ENCODE measurements at places on chromosomes 1 and 21.

DNA sequence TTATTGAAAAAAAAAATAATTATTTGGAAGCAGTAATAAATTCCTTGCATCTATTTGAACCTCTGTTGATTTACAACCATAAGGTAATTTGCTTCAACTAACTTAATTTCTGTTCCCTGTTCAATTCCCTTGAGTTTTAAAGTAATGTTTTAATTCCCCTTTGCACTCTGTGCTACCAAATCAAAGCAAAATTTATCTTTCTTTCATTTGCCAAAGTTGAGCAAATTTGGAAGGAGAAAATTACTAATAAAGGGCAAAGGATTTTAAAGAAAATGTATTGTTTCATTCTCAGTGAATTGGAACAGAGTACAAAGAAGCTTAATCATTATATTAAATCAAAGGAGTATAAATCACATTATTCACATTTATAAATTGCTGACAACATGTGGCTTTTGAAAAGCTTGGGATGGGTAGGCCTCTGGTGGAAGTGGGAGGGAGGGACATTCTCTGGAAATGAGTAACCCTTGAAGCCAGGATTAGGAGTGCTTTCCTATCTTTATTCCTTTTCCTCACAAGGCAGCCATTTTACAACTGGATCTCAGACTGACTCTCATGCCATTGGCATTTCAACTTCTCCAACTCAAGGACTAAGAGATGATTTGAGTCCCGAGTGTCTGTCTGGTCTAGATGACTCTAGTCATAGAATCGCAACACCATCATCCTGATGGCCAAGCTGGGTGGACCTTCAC is 331.6 kb upstream of the DUSP10 start:
- no peak for DNase-seq

GRCh38 chr1:9671377-9672140 is 20.0 kb downstream of the PIK3CD start:
- no peak for DNase-seq

GRCh38 chr1:206709322-206709721 is 24.6 kb downstream of the MAPKAPK2 start:
- DNase-seq: no peak

DNA sequence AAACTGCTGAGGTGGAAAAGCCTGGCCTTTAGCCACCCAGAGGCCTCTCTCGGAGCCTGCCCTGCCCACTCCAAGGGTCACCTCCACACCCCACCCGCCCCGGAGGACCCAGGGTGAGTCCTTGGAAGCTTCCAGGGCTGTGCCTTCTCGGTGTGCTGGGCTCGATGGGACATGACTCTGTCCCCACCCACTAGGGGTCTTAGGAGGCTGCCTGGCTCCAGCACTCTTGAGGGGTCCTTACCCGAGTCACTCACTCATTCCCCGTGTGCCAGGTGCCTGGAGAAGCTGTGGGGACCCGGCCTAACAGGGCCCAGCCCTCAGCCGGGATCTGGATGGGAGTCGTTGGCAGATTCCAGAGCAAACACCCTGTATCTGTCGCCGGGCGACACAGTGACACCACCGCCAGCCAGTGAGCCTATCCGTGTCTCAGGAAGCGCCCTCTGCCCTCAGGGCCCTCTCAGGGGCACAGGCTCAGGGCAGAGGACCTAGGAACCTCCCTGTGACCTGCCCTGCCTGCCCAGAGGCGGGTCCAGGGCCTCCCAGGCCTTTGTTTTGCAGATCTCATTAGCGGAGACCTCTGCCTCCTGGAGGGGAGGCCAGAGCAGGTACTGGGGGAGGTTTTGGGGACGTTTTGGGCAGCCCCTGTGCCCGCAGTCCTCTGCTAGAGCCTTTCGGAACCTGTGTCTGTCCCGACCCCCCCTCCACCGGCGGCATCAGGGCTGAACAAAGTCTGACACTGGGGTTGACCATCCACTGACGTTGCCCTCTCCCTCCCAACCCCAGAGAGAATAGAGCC is 3.1 kb upstream of the PRKCZ start:
- no peak for DNase-seq

DNA sequence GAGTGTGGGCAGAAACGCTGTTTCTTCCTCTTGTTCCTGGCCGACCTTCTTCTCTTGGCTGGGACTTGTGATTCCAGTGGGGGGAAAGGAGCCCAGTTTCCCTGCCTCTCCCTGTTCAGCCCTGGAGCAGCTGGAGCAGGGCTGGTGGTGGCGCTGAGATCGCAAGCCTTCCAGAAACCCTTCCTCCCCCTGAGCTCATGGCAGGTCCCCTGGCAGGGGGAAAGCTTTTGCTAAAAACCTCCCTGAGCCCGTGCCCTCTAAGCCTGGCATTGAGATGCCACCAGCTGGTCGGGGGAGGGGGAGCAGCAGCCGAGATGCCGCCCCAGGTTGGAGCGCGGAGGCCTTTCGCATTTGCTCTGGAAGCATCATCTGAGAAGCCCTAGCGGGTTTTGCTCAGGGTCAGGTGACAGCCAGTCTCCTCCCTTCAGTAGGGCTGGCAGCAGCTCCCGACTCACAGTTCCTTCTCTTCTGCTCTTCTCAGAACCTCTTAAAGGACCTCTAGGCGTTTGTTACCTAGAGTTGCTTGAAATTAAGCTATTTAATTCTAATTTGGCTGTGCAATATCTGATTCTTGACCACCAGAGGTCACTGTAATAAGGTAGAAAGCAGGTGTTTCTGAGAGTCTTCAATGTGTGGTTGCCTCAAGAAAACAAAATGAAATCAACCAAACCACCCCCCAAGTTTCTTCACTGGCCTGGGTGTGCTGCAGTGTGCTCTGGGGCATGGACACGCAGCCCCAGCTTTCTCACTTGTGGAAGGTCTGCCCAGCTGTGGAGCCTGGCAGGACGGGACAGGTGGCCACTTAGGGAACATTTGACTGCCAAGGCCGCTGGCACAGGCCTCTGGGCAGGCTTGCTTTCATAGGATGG is 257.3 kb downstream of the CAMTA1 start:
- no peak for DNase-seq

- DNase-seq: no peak
Measured at GRCh38 chr1:12053752-12054548, 9.2 kb upstream of the TNFRSF8 start.

DNA sequence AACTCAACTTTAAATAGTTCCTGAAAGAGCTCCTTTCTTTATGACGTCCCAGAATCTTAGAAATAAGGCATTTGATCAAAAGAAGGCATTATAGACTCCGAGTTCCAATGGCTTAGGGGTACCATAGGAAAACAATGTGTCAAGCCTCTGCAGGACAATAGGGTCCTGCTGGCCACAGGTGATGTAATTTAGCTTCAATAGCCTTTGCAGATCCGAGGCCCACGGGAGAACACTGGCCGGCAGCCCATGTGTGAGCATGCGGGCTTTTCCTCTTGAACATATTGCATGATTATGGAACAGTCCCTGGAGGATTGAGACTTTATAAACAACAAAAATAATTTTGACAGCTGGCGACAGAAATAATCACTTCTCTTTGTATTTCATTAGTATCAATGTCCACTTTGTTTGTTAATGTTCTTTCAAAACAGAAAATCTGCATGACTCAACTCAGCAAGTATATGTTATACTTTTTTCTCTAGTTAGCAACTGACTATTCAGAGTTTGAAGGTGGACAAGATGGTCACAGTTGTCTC is 49.0 kb upstream of the NR5A2 start:
- DNase-seq: no peak

DNA sequence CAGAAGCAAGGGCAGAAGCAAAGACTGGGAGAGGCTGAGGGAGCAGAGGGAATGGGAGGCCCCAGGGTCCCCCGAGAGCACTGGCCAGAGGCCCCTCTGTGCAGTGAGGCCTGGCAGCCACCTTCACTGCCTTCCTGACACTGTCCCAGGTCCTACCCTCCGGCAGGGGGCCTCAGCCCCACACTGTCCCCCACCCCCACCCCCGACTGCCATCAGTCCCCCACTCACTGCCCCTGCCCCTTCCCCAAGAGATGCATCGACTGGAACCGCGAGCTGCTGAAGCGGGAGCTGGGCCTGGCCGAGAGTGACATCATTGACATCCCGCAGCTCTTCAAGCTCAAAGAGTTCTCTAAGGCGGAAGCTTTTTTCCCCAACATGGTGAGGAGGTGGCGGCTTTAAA is 13.0 kb upstream of the PADI6 start:
- DNase-seq: no peak

GRCh38 chr1:56922070-56922469 is 43.7 kb downstream of the C8B start:
- no peak for DNase-seq

DNA sequence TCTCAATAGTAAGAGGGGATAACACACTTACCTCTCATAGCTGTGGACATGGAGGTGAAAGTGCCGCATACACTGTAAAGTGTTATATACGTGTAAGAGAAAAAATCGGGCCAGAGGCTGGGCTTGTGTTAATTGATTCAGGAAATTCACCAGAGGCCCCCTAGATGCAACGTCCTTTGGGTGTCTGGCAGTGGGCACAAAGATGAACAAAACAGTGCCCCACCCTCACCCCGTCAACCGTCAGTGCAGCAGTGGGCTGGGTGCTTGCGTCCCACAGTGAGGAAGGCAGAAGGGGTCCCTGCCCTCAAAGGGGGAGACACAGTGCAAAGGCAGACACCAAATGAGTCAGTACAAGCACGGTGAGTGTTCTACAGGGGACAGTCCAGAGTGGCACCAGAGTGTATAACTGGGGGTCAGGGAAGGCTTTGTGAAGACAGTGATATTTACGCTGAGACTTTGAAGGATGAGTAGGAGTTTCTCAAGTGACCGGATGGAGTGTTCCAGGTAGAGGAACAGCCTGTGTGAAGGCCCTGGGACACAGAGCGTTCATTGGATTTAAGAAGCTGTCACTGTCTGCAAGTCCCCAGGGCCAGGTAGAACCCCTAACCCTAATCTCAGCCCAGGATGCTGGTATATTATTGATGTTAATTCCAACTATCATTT is 6.6 kb upstream of the MTFR1L start:
- no peak for DNase-seq

- DNase-seq: no peak
Measured at GRCh38 chr1:236908669-236909068, 95.6 kb downstream of the MT1HL1 start.

DNA sequence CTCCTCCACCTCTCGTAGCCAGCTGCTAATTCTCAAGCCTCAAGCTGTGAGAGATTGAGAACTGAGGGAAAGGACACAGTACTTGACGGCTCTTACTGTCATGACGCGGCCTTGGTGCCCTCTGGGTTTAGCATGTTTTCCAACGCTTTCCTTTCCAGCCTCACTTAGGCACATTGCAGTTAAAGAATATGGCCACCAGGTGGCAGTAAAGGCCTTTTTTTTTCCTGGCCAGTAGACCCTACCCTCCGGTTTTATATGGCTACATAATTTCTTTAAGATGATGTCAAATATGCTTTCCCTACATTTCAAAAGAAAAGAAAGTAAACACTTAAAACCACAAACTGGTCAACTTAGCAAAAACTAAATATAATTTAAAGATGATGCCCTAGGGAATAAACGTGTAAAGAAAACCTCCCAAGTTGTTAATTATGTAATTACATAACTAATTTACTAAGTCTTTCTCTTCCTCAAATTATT is 56.8 kb upstream of the PRDX6 start:
- peak; percentile 75 for DNase-seq

GRCh38 chr1:86231076-86231475 is 74.5 kb upstream of the COL24A1 start:
- no peak for DNase-seq

- DNase-seq: no peak
Measured at GRCh38 chr21:46119144-46119636, 21.3 kb downstream of the COL6A2 start.

GRCh38 chr1:38508232-38508631 is 351.3 kb downstream of the RRAGC start:
- DNase-seq: no peak

GRCh38 chr21:38352536-38353219 is 95.9 kb downstream of the KCNJ15 start:
- peak; percentile 8 for DNase-seq

- DNase-seq: no peak
Measured at GRCh38 chr1:101382135-101382534, 145.3 kb downstream of the S1PR1 start.

- DNase-seq: no peak
Measured at GRCh38 chr1:223417444-223417843, 24.2 kb downstream of the CCDC185 start.

GRCh38 chr1:207648334-207649209 is 3.6 kb downstream of the CR1L start:
- no peak for DNase-seq

DNA sequence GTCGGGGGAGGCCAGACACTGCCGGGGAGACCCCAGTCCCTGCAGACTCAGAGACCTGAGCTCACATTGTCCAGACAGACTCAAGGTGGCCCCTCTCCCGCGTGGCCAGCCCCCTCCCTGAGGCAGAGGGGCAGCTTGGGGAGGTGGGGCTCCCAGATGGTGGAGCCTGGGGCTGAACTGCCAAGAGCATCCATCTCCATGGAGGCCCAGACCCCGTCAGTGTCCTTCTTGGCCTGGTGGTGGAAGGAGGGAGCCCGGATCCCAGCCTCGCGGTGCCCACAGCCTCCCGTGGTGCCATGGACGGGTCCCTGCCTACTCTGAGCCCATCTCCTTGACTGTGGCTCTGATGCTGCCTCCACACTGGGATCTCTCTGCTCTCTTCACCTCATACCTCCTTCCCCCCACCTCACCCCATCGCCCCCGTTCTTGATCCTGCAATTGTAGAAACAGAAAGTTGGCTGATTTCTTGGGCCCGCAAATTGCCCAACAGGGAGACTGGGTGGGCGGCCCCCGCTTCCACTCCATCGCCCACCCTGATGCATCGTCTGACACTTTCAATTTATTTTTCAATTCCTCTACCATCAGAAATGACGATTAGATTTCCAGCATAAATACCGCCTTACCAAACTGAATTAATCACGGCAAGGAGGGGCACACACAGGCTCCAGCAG is 348.9 kb downstream of the MATN1 start:
- DNase-seq: no peak

DNA sequence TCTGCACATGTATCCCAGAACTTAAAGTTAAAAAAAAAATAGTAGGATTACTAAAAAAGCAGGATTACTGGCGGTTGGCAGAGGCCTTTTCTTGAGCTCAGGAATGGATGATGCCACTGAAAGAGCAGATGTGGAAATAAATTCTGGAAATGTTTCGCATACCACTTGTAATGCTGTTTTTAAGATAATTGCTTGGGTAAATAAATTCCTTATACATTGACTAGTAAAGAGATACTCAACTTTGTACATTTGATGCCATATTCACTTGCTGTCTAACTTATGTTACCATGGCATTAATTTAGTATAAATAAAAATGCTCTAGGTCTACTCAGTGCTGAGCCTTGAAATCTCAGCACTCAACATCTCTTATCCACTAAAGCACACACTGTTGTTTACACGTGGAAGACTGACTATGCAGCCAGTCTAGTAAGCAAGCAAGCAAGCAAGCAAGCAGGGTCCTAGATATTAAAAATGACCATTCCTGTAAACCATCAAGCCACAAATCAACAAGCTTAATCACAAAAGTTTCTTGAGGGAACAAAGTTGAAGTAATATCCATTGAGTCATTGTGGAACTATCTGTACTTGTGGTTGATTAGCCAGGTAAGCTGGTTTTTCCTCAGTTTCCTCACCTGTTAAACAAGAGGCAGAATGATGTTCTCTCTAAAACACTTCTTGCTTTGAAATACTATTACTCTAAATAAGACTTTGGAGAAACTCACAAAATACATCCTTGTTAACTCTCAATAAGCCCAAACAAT is 1.7 kb upstream of the RASAL2 start:
- DNase-seq: no peak

- DNase-seq: no peak
Measured at GRCh38 chr1:60762911-60763310, 319.4 kb upstream of the NFIA start.

GRCh38 chr21:31406510-31406909 is 62.4 kb upstream of the TIAM1 start:
- no peak for DNase-seq

GRCh38 chr1:244850099-244850852 is 14.1 kb downstream of the HNRNPU start:
- no peak for DNase-seq
